ENCODE measurements at places on chromosomes 4 and X.

- peak; percentile 4 for DNase-seq
Measured at GRCh38 chrX:63250253-63250868, 100.8 kb downstream of the SPIN4 start.

GRCh38 chr4:186240848-186241491, 13.7 kb downstream of the KLKB1 start:
- DNase-seq = no peak

GRCh38 chr4:74426101-74426500, 18.8 kb upstream of the AREG start:
- DNase-seq = no peak

- DNase-seq = no peak
Measured at GRCh38 chrX:57930051-57930450, 19.8 kb upstream of the ZXDA start.

DNA sequence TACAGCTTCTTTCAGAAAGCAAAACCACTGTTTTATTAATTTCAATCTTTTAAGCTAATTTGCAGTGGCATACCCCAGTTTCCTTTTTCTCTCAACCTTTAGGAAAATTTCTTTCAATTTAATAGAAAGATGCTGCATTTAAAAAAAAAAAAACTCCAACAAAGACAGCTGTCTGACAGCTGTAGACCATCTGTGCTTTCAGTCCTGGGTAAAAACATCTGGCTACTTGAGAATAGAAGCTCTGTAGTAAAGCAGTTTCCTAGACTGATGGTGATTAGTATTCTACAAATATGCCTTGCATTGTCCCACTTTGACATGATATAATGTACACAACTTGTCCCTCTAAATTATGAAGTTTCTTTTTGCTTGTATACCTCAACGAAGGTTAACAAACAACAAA, 197.8 kb downstream of the EDA start:
- no peak for DNase-seq

GRCh38 chr4:153365003-153365402, 20.5 kb downstream of the MND1 start:
- no peak for DNase-seq

DNA sequence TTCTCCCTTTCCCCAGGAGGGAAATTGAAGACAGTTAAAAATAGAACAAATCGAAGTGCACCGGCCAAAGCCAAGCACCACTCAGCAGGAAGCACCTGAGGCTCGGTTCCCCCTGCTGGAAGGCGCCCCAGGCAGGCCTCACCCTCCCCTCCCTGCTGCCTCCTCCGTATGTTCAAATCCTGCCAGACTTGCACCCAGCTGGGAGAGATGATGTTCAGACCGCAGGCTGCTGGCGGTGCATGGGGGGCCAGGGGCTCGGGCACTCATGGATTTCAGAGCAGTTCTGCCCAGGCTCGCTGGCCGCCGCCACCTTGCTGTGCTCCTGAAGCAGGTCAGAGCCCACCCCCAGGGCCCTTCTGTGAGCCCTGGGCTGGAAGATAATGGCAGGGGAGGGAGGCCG, 91.4 kb downstream of the DCTD start:
- DNase-seq = no peak

DNA sequence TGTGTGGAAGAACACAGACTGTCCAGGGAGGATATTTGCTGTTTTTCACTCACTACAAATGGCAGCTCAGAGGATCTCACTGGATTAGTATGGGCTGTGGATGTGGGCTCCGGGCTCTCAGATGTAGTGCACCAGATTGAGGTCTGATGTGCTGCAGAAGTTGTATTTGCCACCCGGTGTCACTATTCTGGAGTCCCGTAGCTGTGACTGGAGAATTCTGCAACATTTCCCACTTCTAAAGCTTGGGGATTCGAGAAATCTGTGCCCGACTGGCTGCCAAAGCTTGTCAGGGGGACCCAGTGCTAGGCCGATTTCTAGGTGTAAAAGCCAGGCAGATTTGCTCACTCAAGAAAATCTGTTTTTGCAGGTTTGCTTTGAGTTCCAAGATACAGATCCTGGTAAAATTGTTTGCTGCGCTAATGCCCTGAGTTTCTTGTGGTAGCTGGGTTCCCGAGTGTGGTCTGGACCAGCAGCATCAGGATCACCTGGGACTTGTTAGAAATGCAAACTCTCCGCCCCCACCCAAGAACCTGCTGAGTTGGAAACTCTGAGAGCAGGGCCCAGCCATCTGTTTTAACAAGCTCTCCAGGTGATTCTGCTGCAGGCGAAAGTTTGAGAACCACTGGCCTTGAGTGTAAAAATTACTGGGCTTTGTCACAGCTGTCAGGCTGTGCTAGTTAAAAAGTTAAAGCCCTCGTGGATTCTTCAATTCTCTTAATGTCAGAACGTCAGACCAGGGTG, 18.1 kb downstream of the KIT start:
- DNase-seq = no peak

GRCh38 chr4:140497747-140498636, at the start of gene MGAT4D:
TSS of gene MGAT4D (minus strand) at chr4:140498293. CDS start at chr4:140498222, 71 bp downstream.
- DNase-seq = peak; percentile 9

- no peak for DNase-seq
Measured at GRCh38 chr4:74480267-74480666, 35.3 kb downstream of the AREG start.

GRCh38 chrX:71543316-71543715, 10.4 kb downstream of the OGT start:
- no peak for DNase-seq

DNA sequence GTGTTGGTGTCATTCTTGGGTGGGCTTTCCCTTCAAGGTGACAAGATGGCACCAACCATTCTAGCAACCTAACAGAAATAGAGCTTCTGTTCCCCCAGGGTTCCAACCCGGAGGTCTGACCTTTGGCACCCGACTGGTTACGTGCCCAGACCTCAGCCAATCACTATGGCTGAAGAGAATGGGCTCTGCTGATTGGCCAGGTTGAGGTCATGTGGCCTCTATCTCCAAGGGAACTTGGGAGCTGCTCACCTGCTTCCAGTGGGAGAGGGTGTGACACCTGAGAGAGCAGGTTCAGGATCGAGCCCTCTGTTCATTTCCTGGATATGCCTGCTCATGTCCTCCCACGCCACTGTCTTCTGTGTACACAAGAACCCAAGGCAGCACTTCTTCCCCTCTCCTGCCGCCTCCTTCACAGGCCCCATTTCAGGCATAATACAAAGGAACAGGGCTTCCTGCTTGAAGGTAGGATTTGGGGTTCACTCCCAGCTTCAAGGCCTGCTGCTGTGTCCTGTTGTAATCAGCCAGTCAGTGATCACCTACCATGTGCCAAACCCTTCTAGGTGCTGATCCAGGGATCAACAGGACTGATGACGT, 11.0 kb downstream of the SOWAHB start:
- no peak for DNase-seq

- no peak for DNase-seq
Measured at GRCh38 chr4:185932491-185932890, 120.5 kb upstream of the SORBS2 start.

- DNase-seq = no peak
Measured at GRCh38 chr4:10877076-10877475, 192.5 kb upstream of the CLNK start.

DNA sequence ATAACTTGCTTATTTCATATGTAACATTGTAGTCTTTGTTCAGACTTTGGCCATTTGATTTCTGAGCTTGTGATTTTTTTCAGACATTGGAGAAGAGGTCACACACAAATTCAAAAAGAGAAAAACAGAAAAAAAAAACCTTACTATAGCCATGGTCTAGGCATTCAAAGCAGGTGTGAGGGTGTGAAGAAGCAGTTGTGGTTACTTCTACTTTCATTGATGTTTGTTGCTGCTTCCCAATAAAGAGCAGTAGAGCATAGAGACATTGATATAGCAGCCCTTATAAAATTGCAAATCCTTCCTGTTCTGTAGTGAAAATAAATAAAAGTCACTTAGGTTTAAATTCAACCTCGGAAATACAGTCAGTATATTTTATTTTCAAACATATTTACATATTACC, 671.6 kb downstream of the GRXCR1 start:
- no peak for DNase-seq

- DNase-seq = no peak
Measured at GRCh38 chrX:113947548-113947947, 636.3 kb upstream of the HTR2C start.

DNA sequence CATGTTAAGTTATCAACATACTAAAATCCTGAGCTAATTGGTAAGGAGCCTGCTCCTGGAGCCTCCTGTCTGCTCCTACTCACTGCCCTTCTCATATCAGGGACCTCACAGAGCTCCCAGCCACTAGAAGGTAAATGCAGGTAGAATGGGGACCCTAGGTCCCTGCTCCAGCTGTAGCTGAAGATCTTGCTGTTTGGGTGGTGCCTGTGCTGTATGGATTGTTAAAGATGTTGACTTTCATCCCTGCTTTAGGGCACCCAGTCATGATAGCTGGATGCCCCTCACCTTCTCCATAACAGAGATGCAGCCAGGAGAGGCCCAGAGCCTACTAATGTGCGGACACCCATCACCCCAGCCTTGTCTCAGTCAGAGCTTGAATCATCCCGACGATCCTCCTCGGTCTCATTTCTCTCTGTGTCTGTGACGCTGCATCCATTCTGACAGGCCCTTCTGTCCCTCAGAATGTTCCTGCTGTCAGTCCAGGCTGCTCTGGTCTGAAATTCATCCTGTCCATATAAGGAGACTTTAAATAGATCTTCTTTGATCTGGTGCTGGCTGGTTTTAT, 341.7 kb upstream of the GATB start:
- no peak for DNase-seq

DNA sequence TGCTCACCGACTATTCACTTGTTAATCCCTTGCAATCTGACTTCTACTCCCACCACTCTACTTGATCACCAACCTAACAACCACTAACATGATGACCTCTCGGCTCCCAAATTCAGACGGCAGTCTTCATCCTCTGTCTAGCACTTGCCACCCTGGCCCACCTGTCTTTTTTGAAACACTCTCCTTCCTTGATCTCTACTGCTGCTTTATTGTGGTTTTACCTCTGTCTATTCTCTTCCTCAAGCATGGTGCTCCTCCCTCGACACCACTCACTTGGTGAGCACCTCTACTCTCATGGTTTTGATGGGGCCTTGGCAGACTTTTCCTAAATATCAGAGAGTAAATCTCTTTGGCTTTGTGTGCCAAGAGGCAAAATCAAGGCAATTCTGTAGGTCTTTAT, 21.7 kb upstream of the CXCR3 start:
- no peak for DNase-seq

DNA sequence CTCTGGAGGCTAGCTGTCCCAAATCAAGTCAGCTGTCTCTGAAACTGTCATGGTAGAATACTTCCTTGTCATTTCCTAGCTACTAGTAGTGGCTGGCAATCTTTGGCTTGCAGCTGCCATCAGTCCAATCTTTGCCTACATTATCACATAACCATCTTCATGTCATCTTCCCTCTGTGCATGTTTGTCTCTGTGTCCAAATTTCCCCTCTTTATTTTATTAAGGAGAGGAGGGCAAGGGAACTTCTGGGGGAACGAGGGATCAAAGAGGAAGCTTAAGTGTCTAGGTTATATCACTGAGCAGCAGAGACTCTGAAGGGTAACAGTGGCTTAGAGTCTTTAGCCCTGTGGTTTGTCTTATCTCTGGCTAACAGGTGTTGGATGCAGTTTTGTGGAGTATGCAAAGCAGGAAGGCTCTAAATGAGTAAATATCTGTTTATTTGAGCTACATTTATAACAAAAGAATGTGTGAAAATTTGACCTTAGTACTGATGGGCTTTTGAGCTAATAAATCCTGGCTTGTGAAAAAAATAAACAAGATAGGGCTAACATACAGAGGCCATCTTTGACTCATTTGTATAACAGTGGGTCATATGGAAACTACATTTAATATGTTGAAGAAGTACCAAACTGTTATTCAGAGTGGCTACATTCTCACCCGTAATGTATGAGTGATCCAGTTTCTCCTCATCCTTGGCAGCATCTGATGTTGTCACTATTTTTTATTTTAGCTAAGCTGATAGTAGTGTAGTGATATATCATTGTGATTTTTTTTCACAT, 49.4 kb upstream of the ENOX2 start:
- no peak for DNase-seq

DNA sequence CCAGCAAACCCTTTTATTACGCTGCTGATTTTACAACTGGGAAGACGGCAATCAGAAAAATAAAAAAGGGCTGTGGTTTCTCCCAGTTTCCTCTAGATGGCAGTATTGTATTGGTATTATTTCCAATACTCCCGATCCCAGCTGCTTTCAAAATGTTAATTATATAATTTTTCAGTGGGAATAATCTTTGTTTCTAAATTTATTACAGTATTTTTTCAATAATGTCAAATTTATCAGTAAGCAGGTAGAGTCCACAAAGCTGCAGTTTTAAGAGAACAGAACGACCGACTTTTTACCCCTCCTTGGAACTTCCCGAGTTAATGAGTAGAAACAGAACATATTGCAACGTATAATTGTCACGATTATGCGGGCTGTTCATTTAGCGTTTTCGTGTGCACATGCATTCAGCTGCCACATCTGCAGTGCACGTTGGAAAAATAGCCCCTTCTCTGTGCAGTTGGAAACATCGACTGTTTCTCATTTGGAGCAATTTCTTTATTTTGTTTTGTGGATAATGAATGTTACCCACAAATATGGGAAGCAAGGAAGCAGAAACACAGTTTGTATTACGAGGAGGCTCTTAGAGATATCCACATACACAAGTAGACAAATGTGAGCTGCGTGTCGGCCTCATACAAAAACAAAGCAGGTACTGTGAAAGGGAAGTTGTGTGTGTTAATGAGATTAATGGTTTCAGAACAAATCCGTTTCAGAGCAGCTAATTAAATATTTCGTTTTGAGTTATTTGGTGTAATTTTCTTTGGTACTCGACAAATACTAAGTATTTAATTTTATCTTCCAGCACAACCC, 188.0 kb downstream of the STIM2 start:
- no peak for DNase-seq

- DNase-seq = no peak
Measured at GRCh38 chr4:36841583-36842326, 402.8 kb upstream of the NWD2 start.

GRCh38 chr4:69799337-69799736, 38.9 kb upstream of the SULT1B1 start:
- no peak for DNase-seq

GRCh38 chr4:24527371-24527770, 57.0 kb downstream of the DHX15 start:
- DNase-seq = no peak

- no peak for DNase-seq
Measured at GRCh38 chr4:145867406-145867805, 71.2 kb downstream of the ZNF827 start.

DNA sequence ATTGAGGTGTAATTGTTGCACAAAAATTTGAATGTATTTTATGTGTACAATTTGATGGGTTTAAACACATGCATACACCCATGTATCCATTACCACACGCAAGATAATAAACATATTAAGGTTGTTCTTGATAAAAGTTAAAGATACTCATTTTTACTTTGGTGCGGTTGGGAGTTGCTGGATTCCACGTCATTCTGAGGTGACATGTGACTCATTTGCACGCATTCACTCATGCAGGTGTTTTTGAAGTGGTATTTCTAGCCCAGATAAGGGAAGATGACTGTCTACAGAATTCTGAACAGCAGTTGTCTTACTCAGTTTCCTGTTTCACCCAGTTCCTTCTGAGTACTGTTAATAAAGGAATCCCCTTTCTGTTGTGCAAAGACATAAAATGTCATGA, 142.0 kb downstream of the RTL3 start:
- peak; percentile 52 for DNase-seq

Data from stimulated activated CD4-positive, alpha-beta T cell treated with anti-CD3 and anti-CD28 coated beads, Interleukin-2, amount 100 ng/mL, for 24 hours (primary cell).